ENCODE measurements at places on chromosomes 16 and 17. TPM values are rescaled to one million over a fixed set of nuclear protein-coding genes. Genes with fewer than 3 reads are reported as not detected.
A peak's percentile ranks its signal among the peaks of the same experiment; 100 is the strongest.

Gene CEP112
- polyA plus RNA-seq, result 16.7 TPM

- DNase-seq, result no peak
Measured at GRCh38 chr17:50893183-50893993, 27.2 kb upstream of the TOB1 start.

- DNase-seq, result no peak
Measured at GRCh38 chr16:67697422-67698185, 21.5 kb downstream of the GFOD2 start.

DNA sequence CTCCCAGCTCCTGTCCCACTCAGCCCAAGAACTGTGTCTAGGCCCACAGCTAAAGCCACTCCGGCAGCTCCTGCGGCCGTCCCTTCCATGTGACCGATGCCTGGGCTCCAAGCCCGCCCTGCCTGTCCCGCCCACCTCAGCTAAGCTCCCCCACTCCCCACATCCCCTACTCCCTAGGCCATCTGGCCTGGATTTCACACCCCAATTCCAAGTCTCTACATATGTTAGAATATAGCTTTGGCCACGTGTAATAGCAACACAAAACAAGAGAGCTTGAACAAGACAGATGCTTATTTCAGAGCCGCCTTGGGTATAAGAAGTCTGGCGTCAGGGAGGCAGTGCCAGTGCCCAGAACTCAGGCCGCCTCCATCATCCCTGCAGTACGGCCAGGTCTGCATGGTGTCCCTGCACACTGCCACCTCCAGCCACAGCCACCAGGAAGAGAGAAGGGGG, 30.0 kb upstream of the USP22 start:
- DNase-seq, result no peak

- DNase-seq, result no peak
Measured at GRCh38 chr17:2649191-2649590, 55.7 kb downstream of the PAFAH1B1 start.

Gene TPSD1
- not detected for polyA plus RNA-seq

DNA sequence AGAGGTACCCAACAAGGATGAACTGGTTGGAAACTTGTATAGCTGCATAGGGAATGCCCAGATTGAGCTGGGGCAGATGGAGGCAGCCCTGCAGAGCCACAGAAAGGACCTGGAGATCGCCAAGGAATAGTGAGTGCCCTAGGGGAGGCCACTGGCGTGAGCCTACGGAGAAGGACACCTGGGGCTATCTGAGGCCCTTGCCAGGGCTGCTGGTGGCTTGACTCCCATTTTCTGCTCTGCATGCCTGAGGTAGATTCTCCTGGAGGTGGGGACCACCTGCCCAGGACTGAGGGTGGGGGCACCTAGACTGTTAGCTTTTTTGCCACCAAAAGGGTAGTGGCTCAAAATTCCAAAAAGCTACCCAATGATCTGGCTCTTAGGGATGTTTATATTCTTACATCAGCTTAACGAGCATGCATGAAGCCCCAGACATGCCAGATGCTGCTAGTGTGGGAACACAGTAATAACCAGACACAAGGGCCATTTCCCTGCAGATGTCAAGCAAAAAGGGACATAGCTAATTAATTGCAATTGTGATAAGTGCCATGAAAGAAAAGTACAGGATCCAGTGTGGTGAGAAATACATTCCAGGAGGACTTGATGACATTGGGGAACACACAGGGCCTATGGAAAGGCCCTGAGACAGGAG, 8.8 kb downstream of the ODAD4 start:
- DNase-seq, result no peak

Gene TSPOAP1
- 48.4 TPM for polyA plus RNA-seq

- no peak for DNase-seq
Measured at GRCh38 chr16:15879255-15879811, 9.1 kb downstream of the CEP20 start.

DNA sequence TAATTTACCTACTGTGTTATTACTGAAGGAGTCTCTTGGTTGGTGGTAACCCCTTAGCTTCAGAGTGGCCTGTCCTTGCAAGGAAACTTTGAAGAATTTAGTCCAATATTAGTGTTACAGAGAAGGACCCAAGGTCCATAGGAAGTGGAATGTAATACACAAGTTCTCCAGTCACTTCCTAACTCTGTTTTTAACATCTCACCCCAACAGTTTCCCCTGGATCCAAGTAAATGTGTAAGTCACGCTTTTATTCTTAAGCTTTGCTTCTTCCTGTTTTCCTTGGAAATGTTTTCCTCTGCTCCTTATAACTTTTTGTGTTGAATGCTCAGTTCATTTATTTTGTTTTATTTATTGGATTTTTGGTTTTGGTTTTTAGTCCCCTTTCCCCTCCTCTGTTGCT, 25.9 kb upstream of the RPRML start:
- no peak for DNase-seq

GRCh38 chr16:78128913-78129312, 29.5 kb downstream of the WWOX start:
- no peak for DNase-seq

Gene NPTX1
- 0.75 TPM for polyA plus RNA-seq

DNA sequence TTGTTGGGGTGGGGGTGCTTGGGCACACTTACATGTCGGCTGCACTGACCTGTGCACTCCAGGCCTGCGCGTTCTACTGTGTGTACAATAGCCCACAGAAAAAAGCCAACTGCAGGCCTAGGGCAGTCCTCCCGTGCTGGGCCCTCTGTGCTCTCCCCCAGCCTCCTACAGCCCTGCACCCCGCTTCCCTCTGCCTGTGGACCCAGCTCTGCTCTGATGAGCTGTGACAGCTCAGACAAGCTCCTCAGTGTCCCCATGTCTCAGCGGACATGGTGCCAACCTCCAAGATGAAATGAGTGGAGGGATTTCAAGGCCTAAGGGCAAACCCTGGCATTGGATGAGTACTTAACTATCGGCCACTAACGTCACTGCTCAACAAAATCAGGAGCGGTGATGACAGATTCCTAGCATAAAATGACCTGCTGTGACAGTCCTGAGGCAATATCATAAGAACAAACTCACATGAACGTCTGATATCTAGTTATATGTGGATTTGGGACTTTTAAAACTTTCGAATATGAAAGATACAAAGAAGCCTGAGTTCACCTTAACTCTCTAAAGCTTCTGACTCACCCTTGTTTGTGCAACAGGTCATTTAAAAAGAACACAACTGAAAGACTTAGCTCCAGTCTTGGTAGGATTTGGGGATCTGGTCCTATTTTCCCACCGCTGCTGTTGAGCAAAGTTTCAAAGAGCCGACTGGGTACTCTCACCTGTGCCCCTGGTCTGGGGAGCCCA, 34.7 kb downstream of the CCDC57 start:
- no peak for DNase-seq

DNA sequence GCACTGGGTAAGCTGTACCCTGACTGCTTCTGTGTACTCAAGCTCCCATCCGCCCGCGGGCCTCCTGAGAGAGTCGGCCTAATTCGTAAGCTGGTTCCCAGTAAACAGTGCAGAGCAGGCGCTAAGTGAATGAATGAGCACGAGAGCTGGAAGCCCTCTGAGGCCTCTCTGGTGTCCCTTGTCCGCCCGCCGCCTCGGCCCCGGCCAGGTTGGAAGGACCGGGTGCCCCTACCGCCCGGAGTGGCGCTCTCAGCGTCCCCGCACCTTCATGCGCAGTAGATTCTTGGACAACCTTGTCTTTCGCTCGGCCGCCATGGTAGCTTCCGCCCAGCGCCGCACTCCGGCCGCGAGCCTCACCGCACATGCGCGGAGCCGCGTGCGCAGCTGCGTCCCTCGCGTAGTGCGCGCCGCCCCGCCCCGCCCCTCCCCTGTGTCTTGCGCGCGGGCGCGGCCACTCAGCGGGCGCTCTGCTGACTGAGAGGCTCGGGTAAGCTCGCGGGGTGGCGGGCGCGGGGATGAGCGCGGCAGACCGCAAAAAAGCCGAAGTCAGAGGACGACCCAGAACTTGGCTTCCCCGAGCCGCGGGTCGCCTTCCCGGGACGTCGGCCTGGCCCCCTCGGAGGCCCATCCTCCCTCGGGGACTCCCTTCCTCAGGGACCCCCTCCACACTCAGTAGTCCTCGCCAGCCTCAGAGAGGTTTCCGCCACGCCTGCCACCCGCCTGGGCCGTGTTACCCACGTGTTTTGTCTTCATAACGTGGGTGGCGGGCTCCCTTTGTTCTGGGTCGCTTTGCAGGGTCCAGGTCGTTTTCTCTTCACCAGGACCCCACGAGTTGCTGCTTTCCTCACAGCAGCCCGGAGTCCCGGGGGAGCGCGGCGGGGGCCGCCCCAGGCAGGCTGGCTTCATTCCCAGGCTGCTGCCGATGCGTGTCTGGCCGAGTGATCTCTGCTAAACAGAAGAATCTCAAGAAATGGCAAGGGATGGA, at the start of gene MPHOSPH6:
MPHOSPH6 (minus strand) TSS at position 364 of the 985 bp plus-strand sequence; CDS start at position 315, 49 bp downstream.
- DNase-seq, result peak; percentile 77

GRCh38 chr17:31903401-31903800, 1.9 kb upstream of the UTP6 start:
- DNase-seq, result no peak

DNA sequence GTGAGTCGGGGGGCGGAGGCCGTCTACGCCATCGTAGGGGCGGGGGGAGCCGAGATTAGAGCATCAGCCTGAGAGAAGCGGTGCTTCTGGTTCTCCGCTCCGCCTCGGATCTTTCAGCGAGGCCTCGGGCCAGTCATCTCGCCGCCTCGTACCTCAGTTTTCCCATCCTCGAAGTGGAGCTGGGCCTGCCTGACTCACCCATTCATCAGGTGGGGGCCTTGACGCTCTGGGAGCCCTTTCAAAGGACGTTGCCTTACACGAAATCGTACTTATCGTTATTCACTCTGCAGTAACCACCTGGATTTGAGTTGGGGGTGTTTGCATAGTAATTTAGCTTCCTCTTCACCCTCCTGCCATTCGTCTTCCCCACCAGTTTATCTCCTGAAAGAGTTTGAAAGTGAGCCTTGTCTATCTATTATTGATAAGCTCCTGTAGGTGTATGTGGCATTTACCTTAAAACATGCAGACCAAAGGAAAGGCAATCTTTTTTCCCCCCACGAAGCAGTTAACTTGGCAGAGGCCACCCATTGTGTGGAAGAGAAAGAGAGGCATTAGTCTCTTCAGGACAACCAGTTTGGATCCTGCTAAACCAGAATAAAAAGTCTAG, 674 bp downstream of the TAF15 start:
- DNase-seq, result no peak

Gene GALNS
- 21.3 TPM for polyA plus RNA-seq

DNA sequence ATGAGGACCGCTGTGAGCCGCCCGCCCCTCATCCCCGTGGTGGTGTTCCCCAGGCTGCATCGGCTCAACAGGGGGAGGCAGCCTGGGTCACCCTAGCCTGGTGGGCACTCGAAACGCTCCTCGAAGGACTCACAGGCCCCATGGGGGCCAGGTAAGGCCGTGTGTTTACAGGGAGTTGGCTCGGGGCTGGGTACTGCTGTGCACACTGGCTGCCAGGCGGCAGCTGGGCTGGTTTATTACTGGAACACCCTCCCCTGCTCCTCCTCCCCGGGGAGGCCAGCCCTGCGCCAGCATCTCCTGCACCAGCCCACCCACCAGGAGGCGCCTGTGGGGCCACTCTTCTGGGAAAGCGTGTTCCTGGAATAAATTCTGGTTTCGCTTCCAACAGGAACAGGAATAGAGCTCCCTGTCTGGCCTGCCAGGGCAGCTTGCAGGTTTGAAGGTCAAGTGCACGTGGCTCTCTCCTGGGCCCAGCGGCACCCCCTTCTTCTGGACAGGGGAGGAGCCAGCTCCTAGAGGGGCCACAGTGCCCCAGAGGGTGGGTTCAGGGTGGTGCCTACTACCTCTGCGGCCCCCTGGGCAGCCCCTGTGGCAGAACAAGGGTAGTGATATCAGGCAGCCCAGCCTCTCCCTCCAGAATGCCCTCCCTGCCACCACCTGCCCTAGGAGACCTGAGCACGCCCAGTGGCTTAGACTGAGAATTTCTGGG, 11.3 kb downstream of the MCRIP1 start:
- no peak for DNase-seq

DNA sequence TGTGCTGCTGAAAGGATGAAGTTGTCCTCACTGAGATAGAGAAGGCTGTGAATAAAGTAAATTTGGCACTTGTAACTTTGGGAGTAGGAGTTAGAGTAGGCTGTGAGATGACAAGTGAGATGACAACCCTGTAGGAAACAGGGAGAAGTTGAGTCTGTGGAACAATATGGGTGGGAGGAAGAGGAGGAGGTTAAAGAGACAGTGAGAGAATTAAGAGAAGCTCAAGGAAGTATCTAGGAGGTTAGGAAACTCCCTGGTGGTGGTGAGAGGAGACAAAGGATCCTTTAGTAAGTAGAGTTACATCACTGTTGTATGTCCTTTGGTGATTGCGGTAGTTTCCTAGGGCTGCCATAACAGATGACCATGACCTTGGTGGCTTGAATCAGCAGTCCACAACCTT, 10.7 kb upstream of the HSD17B2 start:
- no peak for DNase-seq

- no peak for DNase-seq
Measured at GRCh38 chr16:89084814-89085612, 8.6 kb upstream of the ACSF3 start.

Gene CIBAR2
- 0.17 TPM for polyA plus RNA-seq

DNA sequence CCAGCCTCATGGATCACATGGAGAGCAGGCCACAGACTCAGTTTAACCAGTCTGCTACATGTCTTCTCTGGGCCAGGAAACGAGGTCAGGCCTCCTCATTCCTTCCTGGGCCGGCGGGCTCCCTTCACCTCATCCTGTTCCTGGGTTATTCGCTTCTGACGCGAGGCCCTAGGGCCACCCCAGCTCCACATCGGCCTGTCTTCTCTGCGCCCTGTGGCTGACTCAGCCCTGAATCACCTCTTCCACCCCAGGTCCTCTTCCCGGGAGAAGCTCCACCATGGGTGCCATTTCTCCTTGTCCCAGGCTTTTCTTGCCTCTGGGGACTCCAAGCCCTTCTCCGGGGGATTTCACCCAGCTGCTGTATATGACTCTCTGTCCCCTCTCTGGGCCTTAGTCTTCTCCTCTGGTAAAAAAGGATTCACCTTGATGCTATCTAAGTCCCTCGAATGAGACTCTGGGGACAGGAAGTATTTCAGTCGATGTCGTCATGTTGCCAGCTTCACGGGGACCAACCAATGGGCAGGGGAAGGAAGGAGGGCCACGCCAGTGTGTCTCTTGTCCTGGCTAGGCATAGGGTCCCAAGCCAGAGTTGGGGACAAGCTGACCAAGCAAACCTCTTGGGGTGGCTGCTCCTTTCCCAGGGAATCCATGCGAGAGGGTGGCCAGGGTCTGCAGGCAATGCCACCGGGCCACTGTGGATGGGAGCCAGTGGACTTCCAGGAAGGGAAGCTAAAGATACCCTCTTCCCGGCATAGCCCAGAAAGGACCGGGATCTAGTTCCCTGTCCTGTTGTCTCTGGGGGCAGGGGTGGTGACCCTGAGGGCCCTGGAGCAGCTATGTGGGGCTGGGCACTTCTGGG, 58.7 kb downstream of the SOCS3 start:
- DNase-seq, result no peak
